ENCODE measurements at places on chromosomes 5 and 9.
A peak's percentile ranks its signal among the peaks of the same experiment; 100 is the strongest.

- peak; percentile 33 for DNase-seq
These were observed 887 bp upstream of the MAP3K1 start for GRCh38 chr5:56814361-56814962.

DNA sequence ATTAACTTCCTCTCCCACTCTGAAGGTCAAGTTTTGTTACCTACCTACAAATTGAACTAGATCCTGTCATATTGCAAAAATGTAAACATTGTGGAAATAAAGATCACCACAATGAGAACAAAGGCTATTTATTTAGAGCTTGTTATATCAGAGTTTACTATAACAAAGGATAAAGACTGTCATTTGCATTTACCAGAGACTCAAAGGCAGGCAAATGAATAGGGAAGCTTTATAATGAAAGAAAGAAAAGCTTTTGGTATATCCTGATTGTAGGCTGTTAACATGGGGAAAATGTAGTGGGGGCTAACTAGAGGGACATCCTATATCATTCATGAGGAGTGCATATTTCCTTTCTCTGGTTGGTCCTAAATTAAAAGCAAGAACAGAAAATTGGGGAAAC, 403.5 kb upstream of the TYRP1 start:
- no peak for DNase-seq

- no peak for DNase-seq
These were observed 14.9 kb upstream of the SCGB3A2 start for GRCh38 chr5:147863454-147864158.

- DNase-seq = no peak
These were observed 20.1 kb upstream of the PFDN1 start for GRCh38 chr5:140322751-140323731.

- DNase-seq = no peak
These were observed 453.3 kb downstream of the BNC2 start for GRCh38 chr9:16417161-16417560.

GRCh38 chr5:96338091-96338490, 95.0 kb downstream of the PCSK1 start:
- no peak for DNase-seq

DNA sequence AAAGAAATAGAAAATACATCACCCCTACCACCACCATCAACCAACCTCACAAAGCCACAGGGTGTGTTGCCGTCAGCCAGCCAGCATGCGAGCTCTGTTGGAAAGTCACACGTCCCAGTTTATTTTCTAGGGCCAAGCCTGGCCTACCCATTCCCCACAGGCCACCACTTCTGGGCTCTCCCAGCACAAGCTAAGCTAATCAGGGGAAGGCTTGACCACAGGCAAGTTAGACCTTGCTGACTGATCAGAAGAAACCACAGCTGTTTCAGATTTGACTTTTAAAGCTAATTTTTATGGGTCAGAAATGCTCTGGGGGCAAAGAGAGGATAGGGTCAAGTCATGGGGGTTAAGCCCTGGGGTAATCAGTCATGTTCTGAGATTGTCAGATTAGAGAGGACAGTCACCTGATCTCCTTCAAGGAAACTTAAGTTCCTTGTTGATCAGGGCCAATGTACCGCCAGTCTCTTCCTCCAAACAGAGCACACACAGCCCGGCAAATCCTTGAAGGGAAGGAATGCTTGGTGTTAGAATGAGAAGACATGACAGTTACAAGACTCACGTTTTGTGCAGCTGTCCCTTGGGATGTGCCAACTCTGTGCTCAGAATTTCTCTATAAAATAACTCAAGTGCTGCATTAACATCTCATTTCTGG, 7.6 kb downstream of the SHB start:
- DNase-seq = no peak

- DNase-seq = no peak
These were observed 337.7 kb upstream of the PANK3 start for GRCh38 chr5:168916852-168917251.

DNA sequence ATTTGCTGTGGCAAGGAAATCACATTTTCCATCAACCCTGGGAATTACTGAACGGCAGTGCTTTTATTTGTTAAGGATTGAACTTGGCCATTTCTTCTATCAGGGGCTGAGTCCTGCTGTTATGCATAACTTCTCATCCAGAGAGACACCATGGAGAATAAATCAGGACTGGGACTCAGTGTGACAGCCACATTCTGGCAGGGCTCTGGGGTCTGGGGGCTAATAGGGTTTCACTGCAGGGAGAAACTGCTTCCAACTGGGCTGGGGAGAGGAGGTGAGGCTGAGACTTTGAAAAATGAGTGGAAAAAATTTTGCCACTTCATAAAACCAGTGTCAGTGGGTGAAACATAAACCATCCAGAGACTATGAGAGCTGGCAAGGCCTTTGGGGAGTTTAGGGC, 95.7 kb upstream of the ALDH1B1 start:
- no peak for DNase-seq

DNA sequence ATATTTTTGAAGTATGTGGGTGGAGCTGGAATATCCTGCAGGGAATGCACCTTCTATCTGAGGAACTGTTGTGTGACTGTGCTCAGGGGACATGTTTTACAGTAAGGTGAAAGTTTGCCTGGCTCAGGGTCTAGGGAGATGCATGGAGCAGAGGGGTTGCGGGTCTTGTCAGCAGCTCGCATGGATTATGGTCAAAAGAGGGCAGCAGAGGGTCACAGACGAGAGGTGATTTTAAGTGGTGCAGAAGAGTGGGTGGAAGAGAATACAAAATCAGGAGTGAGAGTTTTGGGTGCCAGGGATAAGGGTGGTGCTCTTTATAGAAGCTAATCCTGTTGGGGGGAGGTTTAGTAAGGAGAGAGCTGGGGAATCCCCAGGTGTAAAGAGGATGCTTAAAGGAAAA, 53.5 kb upstream of the GRIN3A start:
- DNase-seq = peak; percentile 5

GRCh38 chr5:60332244-60333004, 367.5 kb downstream of the DEPDC1B start:
- DNase-seq = peak; percentile 20

DNA sequence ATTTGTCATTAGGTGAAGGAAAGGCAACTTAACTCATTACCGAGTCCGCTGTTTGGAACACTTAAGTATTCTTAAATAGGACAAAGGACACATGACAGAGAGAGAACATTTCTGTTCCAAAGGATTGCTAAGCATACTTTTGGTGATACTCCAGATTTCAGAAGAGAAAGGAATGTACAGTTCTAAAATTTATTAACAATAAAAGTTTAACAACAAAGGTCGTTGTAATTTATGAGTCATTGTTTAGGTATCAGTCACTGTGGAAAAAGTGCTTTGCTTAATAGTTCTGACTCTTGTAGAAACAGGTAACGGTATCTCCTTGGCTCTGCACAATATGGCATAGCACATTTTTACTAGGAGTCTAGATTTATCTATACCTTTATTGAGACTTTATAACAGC, 36.3 kb upstream of the PAM start:
- DNase-seq = no peak

DNA sequence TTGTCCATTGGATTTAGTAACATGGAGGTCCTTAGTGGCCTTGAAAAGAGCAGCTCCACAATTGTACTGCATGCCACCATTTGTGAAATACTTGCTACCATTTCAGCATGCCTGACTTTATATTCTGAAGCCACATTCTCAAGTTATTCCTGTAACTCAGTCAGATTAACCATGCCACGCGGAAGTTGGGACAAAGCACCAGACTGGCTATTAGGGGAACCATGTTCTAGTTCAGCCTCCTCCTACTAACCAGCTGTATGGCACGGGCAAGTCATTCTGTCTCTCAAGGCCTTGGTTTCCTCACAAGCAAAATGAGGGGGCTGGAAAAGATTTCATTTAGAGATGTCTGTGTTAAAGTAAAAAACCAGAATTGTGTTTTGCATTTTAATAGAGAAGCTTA, 418.0 kb downstream of the PLK2 start:
- DNase-seq = no peak

GRCh38 chr5:96065685-96066385, 104.2 kb upstream of the ELL2 start:
- no peak for DNase-seq

GRCh38 chr5:88888848-88889188, 5.8 kb upstream of the MEF2C start:
- no peak for DNase-seq

Data from cardiac muscle cell (in vitro differentiated cells and primary cell).